ENCODE measurements at places on chromosomes 1 and 21. TPM values are rescaled to one million over a fixed set of nuclear protein-coding genes. Genes with fewer than 3 reads are reported as not detected.

Gene PLEKHN1
- 26.4 TPM for total RNA-seq

Gene RERE
- 33.0 TPM for total RNA-seq

Gene TTLL10
- 1.0 TPM for total RNA-seq

Gene INTS7
- 16.8 TPM for total RNA-seq

Gene VSIG8
- 1.2 TPM for total RNA-seq

Gene HSD3B2
- total RNA-seq = 0.32 TPM

Gene TESK2
- 5.2 TPM for total RNA-seq

Gene YIPF1
- 20.1 TPM for total RNA-seq

Gene LCE2C
- not detected for total RNA-seq

Gene C4BPA
- total RNA-seq = 0.24 TPM

Gene MYOC
- total RNA-seq = 0.20 TPM

Gene TEX38
- total RNA-seq = not detected

Gene C8B
- total RNA-seq = not detected

Gene DMBX1
- total RNA-seq = not detected

Gene VWA1
- total RNA-seq = 29.4 TPM

Gene KCNE2
- not detected for total RNA-seq

Gene PLA2G4A
- 8.4 TPM for total RNA-seq

Gene PLA2G5
- total RNA-seq = 0.52 TPM

Gene ANXA9
- total RNA-seq = 0.40 TPM

Gene BCAR3
- total RNA-seq = 5.7 TPM

Gene TRIM58
- total RNA-seq = 0.20 TPM

Gene ZNF593OS
- 0.16 TPM for total RNA-seq

Gene SPRR1A
- total RNA-seq = 1,843 TPM

Gene PSMD4
- 126 TPM for total RNA-seq

Gene PEAR1
- total RNA-seq = 1.6 TPM

Gene LAPTM5
- total RNA-seq = 9.1 TPM

Gene ARF1
- total RNA-seq = 273 TPM

Data from esophagus mucosa (tissue), 1 donor.